ENCODE measurements at places on chromosomes 7 and 10. TPM values are rescaled to one million over a fixed set of nuclear protein-coding genes. Genes with fewer than 3 reads are reported as not detected.

Gene DENND10
- 35.2 TPM for polyA plus RNA-seq

Gene METTL27
- polyA plus RNA-seq: 1.7 TPM

Gene ASIC3
- polyA plus RNA-seq: 6.6 TPM

Gene DCLRE1C
- polyA plus RNA-seq: 9.4 TPM

Gene HOXA6
- polyA plus RNA-seq: 14.4 TPM

Gene MPP7
- not detected for polyA plus RNA-seq

Gene PTPRN2
- 2.5 TPM for polyA plus RNA-seq

Gene NEUROG3
- not detected for polyA plus RNA-seq

Gene TBXAS1
- 4.2 TPM for polyA plus RNA-seq

Gene GRM8
- 0.43 TPM for polyA plus RNA-seq

Gene SMKR1
- polyA plus RNA-seq: 1.1 TPM

Gene CACUL1
- 38.7 TPM for polyA plus RNA-seq

Gene VWC2
- polyA plus RNA-seq: not detected

Gene IGF2BP3
- polyA plus RNA-seq: 34.6 TPM

Data from muscle of arm (tissue), 14 donors.